Iris pigment epithelial cell (primary cell): ENCODE measurements at places on chromosomes 6 and 20.

- peak; percentile 6 for DNase-seq
These were observed 825.5 kb upstream of the MANEA start for GRCh38 chr6:94751641-94752329.

DNA sequence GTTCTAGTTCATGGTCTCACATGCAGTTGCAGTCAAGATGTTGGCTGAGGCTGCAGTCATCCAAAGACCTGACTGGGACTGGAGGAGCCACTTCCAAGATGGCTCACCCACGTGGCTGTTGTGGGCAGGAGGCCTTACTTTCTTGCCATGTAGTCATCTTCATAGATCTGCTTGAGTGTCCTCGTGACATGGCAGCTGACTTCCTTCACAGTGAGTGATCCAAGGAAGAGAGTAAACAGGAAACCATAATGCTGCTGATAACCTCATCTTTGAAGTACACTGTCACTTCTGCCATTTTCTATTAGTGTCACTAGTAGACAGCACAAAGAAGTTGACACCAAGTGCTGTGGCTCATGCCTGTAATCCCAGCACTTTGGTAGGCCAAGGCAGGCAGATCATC, 40.1 kb upstream of the AKIRIN2 start:
- no peak for DNase-seq

- no peak for DNase-seq
These were observed 4.1 kb downstream of the JPH2 start for GRCh38 chr20:44182863-44183262.

DNA sequence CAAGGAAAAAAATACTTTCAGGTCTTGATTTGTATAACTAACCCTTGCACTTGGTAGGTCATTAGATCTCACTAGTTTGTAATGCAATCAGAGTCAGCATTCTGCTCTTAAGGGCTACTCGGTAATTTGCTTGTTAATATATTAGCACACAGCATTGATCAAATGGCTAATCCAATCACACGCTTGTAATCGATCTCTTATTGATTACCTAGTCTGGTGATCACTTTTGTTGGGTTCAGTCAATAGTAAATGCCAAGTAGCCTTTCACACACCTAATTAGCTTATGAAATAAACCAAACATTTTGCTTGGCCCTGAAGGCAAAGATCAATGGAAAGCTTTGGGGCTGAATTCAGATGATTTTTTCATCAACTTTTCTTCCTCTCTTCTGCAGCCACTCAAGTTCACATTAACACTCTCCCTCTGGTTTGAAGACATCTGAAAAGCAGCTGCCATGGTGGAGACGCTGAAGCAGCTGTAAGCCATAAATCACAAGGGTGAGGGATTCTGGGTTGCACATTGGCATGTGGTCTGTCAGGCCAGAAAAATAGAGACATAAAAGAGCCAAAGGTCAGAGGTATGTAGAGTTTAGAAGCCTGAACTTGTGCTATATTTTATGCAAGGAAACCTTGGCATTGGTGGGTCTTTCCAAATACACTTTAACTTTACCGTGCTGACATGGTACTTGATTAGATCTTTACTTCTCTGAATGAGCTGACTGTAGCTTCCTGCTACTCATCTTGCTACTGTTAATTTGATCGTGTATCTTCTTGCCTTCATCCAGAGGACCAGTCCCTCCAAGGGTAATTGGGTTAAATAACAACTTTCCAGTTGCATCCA, 234.4 kb downstream of the SIM1 start:
- no peak for DNase-seq

- no peak for DNase-seq
These were observed 97.3 kb downstream of the RCAN2 start for GRCh38 chr6:46393940-46394337.

DNA sequence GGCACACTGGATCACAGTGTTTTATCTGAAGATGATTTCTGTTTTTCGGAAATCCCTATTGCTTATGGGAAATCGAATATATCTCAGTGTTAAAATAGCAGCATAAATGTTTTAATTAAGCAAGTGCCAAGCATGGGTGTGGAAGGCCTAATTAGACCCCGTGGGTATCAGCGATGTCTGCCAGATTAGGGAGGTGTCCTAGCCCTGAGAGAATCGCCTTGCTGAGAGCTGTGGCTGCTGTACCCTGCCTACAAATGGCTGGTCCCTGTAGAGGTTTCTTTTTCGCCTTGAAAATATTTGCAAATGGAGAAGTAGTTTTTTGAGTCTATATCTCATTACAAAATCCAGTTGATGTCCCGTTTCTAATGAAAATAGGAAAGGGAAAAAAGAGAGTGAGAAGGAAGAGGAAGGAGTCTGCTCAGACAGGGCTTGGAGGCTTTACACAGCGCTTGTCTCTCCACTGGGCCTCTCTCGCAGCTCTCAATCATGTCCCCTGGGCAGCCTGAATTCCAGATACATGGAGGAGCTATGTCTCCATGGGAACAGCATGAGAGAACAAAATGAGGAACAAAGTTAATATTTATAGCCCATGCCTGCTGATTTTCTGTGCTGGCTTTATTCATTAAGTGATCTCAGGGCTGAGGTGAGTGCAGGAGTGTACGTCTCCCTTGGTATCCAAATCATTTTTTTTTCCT, 35.2 kb upstream of the BCLAF1 start:
- no peak for DNase-seq

- DNase-seq, result no peak
These were observed 1.4 kb upstream of the BANF2 start for GRCh38 chr20:17698384-17698783.

DNA sequence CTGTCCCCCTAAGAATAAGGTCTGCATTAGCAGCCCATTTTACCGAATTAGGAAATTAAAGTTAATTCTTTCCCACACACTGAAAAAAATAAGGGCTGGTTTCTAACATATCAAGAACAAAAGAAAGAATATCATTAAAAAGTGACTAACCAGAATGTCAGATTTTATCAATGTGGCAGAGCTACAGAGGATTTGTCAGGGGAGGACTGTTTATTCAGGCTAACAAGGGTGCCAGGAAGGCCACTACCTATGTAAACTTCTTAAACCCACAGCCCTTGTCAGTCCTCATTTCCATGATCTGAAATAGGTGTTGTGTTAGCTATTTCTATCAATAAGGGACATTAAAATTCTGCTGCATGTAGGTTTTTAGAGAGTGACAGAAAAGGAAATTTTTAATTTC, 76.4 kb downstream of the BACH2 start:
- no peak for DNase-seq

DNA sequence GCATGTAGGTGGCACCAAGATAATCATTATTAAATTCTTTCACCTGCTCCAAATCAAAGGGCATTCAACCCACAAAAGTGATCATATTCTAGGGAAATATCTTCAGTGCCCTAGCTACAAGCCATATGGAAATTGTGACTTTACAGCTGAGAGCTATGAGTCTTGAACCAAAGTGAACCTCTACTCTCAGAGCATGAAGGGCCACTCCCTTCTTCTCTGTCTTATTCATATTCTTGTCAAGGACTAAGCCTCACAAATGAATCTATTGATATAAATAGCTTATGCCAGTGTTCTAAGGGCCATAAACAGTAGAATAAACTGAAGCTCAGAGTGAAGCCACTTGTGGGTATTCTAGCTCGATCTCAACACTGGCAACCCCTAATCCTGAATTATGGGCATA, 29.6 kb downstream of the SPINT4 start:
- DNase-seq, result no peak

DNA sequence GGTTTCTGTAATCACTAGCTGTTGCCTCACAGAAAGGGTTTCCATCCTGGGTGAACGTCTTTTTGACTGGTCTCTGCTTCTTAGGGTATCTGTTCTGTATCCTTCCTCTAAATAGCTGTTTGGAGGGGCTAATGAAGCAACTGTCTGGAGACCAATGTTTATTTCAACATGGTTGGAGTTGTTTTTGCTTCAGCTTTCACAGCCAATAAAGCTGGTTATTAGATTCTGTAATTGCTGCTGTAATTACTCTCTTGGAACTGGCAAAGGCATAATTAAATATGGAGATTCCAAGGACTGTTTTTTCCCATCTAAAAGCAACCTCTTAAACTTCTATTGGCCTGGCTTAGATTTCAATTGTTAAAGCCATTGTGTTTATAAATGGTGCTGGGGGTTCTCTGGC, 31.9 kb downstream of the CHMP4B start:
- DNase-seq, result no peak

DNA sequence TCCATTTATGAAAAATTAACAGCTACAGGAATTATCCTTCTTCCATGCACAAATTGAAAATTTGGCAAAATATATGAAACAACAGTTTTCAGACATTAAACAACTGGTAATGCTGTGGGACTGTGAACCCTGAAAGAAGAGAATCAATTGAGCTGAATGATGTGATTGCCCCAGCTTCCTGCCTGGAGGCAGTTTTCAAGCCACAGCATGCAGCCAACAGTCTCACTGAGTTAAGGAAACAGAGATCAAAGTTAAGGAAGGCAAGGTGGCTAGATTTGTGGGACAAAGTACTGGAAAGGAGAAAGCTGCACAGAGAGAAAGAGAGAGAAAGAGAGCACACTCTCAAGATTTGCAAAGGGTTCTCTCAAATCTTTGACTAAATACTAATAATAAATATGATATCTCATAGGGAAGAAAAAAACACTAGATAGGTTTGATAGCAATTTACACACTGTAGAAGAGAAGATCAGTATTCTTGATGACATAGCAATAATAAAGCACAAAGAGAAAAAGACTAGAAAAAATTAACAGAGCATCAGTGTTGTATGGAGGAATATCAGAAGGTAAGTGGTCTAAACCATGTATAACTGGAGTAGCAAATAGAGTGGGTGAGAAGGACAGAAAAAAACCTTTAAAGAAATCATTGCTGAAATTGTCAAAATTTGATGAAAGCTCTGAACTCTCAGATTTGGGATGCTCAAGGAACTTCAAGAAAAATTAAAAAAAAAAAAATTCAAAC, 70.1 kb upstream of the CNKSR3 start:
- DNase-seq, result no peak

GRCh38 chr6:167119670-167120582, 3.0 kb upstream of the CCR6 start:
- no peak for DNase-seq

- no peak for DNase-seq
These were observed 47.9 kb downstream of the TRERF1 start for GRCh38 chr6:42403831-42404230.

DNA sequence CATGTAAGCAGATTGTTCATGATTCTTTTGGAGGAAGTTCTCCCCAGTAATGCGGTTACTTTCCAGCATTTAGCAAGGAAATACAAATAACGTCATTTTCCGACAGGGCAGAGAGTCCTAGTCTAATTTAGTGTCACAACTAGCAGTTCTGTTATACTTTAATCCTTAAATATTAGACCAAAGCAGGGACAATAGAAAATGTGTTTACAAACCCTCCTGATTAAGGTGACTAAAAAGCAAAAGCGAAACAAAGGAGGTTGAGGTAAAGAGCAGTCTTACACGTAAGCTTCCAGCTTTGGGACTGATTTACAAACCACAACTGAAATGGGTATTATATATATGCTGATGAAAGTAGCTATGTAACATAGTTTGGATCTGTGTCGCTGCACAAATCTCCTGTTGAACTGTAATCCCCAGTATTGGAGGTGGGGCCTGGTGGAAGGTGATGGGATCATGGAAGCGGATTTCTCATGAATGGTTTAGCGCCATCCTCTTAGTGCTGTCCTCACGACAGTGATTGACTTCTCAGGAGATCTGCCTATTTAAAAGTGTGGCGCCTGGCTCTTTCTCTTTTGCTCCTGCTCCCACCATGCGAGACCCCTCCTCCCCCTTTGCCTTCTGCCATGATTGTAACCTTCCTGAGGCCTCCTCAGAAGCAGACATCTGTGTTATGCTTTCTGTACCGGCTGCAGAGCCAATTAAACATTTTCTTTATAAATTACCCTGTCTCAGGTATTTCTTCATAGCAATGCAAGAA, 81.9 kb downstream of the PLCB1 start:
- no peak for DNase-seq

- DNase-seq, result peak; percentile 29
These were observed 169.4 kb downstream of the TAF4 start for GRCh38 chr20:61896058-61896961.

DNA sequence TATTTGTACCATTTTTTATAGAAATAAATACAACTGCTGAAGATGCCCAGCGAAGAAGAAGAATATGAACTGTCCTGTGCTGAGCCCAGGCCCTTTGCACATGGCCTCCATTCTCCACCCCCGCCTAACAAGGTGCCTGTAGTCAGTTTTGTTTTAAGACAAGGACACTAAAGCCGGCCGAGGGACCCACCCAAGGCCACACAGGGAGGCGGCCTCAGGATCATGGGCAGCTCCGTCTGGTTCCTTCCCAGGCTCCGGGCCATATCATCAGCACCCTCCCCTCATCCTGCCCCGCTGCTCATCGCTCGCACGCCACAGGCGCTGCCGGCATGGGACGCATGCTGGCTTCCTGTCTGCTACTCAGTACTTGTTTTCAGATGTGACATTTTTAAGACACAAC, 21.3 kb downstream of the PSMG4 start:
- DNase-seq, result no peak

DNA sequence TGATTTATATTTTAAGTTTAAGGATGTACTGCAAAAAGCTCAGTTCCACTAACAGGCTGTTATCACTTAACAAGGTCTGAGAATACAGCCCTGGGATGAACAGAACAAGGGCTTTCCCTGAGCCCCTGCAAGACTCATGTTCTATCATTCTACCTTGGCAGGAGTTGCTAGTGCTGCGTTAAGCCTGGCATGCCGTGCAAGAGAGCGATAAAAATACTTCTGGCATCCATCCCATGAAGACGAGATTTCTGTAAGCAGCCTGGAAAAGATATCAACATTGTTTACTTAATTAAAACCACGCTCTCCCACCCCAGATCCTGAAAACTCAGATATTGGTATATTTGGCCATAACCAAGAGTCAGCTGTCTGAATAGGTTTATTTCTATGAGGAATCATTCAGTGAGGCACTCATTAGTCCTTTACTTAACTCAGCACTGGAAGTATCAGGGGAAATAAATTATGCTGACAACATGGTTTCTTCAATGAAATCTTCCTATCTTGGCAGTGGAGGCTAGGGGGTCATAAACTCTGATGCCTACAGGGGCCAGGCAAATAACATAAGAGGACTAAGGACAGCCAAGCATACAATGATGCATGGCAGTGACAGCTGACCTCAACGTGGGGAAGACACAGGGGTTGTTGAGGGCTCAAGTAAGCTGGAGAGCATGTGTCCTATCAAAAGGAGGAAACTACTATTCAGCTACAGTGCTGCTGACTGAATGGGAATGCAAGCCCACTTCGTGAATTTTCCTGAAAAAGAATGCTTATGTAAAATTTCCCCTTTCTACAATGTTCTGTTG, 37.6 kb upstream of the LYRM2 start:
- DNase-seq, result peak; percentile 57

GRCh38 chr6:11805259-11806053, 26.9 kb upstream of the ADTRP start:
- DNase-seq, result no peak

DNA sequence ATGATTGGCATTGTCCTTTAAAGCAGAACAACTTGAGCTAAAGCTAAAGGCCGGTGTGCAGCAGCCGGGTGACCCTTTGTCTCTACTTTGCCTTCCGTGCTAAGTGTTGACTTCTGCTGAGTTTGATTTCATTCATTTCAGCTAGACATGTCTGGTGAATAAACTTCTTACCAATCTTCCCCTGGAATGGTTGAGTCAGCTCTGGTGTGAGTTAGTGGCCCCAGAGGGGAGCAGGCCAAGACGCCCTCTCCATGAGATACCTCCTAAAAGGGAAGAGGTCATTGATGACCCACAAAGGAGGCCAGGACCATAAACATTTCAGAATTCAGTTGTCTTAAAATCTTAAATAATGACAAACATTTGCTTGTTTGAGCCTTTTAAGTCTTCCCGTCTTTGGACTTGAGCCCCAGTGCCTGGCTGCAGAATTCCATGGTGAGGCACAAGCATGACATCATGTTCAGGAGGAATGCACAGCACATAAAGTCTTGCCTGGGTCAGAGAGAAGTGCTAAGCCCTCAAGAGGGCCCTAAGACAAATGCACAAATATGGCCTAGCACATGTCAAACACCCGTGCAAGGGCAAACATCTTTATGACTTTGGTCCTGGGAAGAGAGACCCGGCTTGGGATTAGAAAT, 96.3 kb upstream of the NEDD9 start:
- DNase-seq, result peak; percentile 60
